Left colon (tissue), 2 donors: ENCODE measurements at places on chromosomes 16 and 17.

DNA sequence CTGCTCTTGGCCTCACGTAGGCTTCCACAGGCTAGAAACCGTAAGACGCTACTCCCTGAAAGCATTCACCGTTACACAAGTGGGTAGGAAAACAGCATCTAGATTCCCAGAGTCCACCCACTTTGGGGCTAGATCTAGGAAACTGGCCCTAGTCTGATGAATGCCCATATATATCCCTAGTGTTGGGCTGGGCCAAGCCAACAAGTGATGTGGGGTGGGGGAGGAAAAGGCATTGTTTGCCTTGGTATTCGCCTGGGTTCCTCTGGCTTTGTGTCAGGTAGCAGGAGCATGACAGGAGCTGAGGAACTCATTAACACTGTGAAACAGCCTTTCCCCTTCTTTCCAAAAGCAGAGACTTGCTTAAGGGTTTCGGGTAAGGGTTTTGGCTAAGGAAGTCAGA lies 112.4 kb downstream of the SMG6 start:
- DNase-seq, result no peak

DNA sequence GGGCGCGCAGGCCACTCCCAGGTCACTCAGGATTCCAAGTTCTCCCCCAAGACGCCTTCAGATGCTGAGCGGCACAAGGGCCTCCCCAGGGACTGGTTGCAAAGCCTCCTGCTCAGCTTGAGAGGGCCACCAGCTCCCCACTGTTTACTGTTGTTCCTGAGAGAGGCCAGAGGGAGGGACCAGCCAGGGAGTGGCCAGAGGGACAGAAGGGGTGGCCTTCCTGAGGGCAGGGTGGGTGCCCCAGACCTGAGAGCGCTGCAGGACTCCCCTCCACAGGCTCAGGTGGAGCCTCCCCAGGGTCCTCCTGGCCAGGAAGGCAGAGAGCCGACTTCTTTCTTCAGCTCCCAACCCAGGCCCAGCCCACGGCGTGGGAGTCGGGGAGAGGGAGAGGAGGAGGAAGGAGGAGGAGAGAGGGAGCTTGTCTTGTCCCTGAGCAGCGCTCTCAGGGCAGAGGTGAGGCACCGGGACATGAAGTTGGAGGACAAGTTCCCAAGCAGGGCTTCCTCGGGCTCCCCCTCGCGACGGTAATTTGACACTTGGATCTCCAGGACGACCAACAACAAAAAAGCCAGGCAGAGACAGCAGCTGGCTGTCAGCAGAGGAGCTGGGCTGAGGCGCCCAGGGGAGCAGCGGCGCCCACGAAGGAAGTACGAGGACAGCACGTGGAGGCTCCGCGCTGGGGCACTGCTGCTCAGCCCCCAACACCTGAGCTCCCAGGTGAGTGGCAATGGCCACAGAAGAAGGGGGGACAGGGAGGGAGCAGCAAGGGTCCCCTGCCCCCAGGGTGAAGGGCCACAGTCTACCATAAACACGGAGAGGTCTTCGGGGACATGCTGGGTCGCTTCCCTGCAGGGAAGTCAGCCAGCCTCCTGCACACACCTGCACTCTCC lies 497 bp downstream of the SMIM5 start:
- DNase-seq, result peak; percentile 89

DNA sequence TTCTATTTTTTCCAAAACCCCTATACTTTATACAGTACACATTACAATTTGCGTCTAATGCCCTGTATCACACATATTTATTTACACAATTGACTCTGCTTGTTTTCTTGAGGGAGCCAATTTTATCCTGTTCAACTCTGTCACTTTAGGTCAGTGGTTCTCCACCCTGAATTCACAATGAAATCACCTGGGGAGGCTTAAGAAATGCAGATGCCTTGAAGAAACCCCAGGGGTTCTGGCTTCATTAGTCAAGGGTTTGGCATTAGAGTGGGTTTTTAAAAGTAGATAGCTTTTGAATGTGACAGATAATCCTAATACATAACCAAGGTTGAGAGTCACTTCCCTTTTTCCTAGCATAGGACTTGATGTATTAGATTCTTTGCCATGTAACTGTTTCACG lies 398.6 kb upstream of the ERCC4 start:
- no peak for DNase-seq

GRCh38 chr16:72443809-72444208 lies 271.9 kb upstream of the PMFBP1 start:
- DNase-seq, result no peak

DNA sequence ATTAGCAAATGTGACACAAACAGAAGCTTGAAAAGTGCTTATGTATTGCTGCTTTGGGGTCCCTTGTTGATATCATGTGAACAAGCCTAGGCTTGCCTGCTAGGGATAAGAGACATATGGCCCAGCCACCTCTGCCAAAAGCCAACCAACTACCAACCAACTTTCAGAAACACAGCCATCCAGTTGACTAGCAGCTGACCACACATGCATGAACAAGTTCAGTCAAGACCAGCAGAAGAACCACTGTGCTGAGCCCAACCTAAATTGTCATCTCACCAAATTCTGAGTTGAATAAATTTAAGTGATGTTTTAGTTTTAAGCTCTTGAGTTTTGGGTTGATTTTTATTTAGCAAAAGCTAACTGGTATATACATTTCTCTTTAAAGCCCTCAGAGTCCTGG lies 3.5 kb downstream of the ERN2 start:
- no peak for DNase-seq

DNA sequence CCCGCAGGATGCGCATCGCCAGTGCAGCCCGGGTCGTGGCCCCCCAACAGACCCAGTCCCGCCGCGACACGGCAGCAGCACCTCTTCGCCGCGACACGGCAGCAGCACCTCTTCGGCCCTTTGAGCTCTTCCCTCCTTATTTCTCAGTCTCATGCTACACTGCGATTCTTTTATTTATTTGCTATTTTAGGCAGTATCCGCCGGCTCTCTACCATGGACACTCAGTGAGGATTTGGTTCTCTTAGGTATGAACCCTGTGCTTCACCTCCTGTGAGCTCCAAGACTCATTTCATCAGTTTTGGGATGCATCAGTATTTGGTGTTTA lies 8.3 kb upstream of the MAP2K3 start:
- DNase-seq, result no peak

GRCh38 chr17:47603830-47604597 lies 45.7 kb upstream of the KPNB1 start:
- DNase-seq, result no peak

DNA sequence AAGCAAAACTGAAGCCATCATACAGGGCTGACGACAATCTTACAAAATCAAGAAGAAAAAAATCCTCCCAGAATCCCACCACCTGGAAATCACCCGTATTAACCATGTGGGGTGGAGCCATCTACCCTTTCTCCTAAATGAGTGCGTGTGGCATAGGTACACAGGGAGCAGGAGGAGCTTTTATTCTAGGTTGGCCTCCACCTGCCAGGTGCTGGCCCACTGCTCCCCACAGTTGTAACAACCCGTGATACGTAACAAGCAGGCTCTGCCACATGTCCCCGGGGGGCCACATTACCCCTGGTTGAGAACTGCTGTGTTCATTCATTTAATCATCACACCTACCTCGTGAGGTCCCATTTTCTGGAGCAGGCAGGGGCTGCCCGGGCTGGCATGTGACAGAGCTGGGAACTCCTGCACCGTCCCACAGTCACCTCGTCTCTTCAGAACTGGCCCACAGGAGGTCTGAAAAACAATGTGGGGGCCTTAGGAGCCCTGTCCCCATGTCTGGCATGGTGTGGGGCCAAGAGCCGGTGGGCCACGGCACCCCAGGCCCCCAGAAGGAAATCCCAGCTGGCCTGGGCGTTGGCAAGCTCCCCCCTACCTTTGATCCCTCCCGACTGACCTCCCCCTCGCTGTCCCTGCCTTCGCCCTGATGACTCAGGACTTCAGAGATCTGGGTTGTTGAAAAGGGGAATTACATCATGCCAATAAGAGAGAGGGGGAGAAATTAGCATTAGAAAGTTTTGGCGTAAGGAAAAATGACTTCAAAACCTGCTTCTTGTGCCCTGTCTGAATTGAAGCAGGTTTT lies 12.9 kb downstream of the CMIP start:
- no peak for DNase-seq

- no peak for DNase-seq
Observed at GRCh38 chr16:58584831-58585505, 44.7 kb downstream of the CNOT1 start.

GRCh38 chr17:1992541-1992940 lies 32.6 kb downstream of the RTN4RL1 start:
- no peak for DNase-seq

GRCh38 chr16:3846087-3846486 lies 34.4 kb downstream of the CREBBP start:
- DNase-seq, result no peak

DNA sequence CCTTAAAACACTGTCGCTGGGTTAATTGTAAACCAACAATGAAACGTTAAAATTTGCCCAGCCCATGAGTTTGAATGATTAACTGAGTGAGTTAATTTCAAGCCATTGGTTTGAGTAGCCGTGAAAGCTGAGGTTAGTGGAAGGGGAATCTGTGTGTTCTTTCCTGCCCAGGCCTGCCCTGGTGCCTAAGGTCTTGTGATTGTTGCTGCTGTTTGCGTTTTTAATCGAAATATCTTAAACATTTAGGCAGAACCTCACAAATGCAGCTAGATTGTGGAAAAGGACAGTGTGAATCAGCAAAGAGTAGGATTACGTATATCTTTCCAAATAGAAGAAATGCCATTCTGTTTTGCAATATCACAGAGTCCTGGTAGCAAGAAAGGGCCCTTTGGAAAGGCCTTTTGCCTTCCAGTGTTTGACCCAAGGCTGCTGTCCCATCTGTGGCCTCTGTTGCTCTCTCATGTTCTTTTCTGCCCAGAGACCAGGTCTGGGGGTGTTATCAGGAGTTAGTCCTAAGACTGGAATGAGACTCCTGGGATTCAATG lies 113.8 kb downstream of the MSI2 start:
- no peak for DNase-seq

- no peak for DNase-seq
Observed at GRCh38 chr17:82868715-82869131, 28.9 kb upstream of the ZNF750 start.

DNA sequence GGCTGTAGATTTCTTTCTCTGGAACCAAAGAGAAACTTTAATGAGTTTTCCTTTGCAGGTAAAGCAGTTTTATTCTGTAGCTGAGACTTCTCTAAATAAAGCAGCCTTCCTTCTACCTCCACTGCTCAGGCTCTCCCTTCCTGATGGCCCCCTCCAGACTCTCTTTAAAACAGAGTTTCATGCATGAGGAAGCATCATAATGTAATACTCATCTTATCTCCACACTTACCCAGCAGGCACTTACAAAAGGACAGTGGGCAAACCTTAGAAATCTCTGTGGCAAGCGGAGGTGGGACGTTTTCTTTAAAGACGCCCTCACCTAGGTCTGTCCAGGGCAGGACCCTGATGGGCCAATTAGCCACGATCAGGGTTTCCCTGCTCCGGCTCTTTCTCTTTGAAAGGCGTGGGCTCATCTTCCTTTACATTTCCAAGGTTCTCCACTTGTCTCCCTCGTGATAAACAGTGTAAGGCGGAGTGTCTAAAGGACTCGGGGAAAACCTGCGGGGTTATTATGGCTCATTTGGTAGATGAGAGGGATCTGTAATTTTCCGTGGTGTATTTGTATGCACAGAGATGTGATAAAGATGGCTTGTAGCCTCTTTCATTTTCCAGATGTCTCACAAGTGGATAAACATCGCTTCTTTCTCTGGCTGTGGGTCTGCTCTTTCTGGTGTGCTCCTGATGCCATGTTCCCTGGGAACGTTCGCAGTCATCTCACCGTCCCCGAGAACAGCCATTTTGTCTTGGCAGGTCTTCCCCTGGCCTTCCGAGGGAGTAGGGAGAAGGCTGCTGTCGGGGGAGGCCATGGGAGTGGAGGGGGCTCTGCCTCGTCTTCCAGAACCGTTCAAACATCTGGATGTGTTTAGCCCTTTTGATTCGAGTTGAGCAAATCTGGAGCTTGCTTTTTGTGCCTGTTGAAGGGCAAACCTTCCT lies 239.0 kb downstream of the CCDC182 start:
- DNase-seq, result no peak

GRCh38 chr17:81135505-81136278 lies 29.6 kb upstream of the PVALEF start:
- DNase-seq, result peak; percentile 23

DNA sequence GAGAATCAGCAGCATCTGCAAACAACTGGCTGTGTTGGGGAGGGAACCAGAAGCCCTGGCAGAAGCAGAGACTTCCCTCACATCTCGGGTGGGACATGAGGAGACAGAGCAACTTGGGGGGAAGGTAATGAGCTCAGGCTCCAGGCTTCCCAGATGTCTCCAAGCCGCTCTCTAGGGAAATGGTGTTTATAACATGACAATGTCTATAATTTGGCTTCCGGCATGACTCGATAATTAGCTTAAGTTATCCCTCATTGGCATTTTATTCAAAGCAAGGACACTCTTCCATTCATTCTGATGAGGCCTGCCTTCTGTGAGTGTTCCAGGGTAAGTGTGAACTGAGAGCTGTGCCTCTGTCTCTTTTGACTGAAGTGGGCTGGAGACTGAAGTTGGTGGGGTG lies 14.7 kb upstream of the MLLT6 start:
- no peak for DNase-seq

GRCh38 chr16:3651461-3652372 lies 2.8 kb upstream of the DNASE1 start:
- no peak for DNase-seq
